Type B pancreatic cell (in vitro differentiated cells): ENCODE measurements at places on chromosomes 13 and 19.

DNA sequence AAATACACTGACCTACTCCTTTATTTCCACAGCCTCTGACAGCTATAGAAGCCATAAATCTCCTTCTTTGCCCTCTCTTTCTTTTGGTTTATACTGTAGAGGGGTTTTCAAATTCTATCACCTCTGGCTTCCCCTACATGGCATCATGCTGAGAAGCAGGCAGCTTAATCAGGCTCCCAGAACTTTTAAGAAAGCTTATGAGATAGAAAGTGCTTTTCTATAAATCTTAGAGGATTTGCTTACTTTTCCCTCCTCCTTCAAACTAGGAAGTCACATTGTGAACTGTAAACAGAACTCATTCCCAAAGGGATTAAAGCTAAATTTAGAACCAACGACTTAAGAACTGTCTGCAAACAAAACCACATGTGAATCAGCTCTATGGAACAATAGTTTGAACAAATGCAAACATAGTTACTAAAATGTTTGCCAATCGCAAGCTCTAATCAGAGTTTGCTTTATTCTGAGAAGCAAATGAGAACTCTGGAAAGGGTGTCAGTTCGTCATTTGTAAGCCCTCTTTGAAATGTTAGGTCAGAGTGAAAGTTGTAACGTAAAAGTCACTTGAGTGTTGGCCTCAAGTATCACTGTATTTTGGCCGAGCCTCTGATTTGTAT, 344.1 kb downstream of the RFC3 start:
- no peaks in the 10 kb centered on the region for H3K36me3 ChIP-seq
- DNase-seq = no peak
- H3K27me3 ChIP-seq = peaks cover 4% of the 10 kb centered on the region

DNA sequence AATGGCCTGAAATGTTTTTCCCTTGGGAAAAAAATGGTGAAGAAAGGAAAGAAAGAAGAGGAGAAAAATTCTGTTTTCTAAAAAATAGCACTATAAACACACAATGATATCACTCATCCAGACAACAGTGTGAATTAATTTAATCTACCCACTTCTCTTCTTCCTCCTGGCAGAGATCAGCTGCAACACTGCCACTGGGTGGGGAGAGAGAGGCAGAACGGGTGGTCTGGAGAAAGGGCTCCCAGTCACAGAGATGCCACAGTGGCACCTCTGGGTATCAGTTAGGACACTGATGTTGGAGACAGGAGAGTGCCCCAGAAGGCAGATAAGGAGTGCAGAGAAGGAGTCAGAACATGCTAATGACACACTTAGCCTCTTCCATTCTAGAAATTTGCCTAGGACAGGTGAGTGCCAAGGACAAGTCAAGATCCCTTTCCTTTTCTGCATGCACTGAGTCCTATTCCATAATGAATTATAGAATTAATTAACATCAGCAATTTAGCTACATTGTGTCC, 168.6 kb downstream of the SUCLA2 start:
- H3K4me1 ChIP-seq = peaks cover 4% of the 10 kb centered on the region
- no peak for DNase-seq
- H3K4me3 ChIP-seq = no peak overlapping the region
- no peaks in the 10 kb centered on the region for H3K36me3 ChIP-seq
- H3K27ac ChIP-seq = no peak overlapping the region

DNA sequence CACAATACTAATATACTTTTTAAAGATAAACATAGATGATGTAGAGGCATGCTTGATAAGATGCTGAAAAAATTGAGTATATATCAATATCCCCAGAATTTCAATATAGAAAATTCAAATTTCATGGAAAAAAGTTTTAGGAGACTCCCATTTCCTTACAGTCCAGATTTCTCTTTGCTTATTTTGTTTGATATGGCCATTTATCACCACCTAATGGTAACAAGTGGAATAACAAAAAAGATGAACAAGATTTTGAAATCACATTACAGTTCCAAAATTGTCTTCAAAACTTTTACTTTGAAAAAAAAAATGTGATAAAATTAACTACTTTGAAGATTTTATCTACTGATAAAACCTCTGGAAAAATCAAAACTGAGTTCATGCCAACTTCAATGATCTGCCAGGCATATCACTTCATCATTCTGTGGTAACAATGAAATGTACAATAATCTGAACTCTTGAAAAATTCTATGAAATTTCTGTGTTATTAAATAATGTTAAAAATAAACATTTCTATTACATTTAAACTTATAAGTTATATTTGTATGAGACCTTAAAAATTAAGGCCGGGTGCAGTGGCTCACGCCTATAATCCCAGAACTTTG, 17.5 kb downstream of the MIPEP start:
- H3K36me3 ChIP-seq = peaks cover 6% of the 10 kb centered on the region
- H3K4me3 ChIP-seq = no peak overlapping the region
- H3K4me1 ChIP-seq = no peaks in the 10 kb centered on the region
- H3K27me3 ChIP-seq = no peaks in the 10 kb centered on the region

DNA sequence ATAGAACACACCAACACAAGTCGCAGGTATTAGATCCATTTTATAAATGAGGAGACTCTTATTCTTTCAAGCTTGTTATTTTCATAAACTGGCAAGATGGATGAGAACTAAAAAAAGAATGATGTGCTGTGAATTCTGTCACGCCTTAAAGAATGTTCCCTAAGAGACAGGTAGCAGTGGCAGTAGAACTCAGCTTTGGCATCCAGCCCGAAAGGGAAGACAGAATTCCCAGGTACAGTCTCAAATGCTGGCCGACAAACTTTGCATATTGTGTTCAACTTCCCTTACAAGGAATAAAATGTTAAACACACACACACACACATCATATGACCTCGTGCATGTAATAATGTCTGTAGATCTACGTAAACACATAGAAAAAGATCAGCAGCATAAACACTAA, 3.2 kb downstream of the TMEM272 start:
- DNase-seq = no peak
- no peaks in the 10 kb centered on the region for H3K36me3 ChIP-seq
- H3K4me3 ChIP-seq = no peak overlapping the region

- H3K27me3 ChIP-seq = peaks cover 64% of the 10 kb centered on the region
- DNase-seq = no peak
- peaks cover 4% of the 10 kb centered on the region for H3K36me3 ChIP-seq
Measured at GRCh38 chr19:45477186-45477585, 9.4 kb downstream of the FOSB start.

- H3K4me1 ChIP-seq = peaks cover 12% of the 10 kb centered on the region
- no peak for DNase-seq
- H3K27ac ChIP-seq = no peak overlapping the region
Measured at GRCh38 chr19:7272856-7273578, 21.2 kb downstream of the INSR start.

DNA sequence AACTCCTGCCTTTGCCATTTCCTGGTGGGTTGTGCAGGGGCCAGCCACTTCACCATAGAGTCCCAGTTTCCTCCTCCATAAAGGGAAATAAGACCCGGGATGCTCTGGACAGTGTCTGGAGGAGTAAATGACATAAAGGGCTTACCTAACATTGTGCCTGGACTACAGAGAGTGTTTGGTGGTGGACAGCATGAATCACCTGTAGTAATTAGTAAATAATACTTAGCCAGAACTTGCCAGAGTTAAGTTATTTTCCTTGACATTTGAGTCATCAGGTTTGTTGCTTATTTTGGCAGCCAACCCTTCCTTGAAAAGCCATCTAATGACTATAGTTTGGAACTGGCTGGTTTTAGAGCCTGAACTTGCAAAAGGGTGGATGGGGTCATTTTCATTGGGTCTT, 159.2 kb downstream of the SLC7A1 start:
- no peak overlapping the region for H3K4me3 ChIP-seq
- DNase-seq = no peak
- peaks cover 3% of the 10 kb centered on the region for H3K27me3 ChIP-seq
- H3K36me3 ChIP-seq = no peaks in the 10 kb centered on the region
- peaks cover 28% of the 10 kb centered on the region for H3K4me1 ChIP-seq

- H3K27ac ChIP-seq = no peak overlapping the region
- H3K36me3 ChIP-seq = no peaks in the 10 kb centered on the region
Measured at GRCh38 chr19:39915101-39915847, 19.2 kb downstream of the FCGBP start.

DNA sequence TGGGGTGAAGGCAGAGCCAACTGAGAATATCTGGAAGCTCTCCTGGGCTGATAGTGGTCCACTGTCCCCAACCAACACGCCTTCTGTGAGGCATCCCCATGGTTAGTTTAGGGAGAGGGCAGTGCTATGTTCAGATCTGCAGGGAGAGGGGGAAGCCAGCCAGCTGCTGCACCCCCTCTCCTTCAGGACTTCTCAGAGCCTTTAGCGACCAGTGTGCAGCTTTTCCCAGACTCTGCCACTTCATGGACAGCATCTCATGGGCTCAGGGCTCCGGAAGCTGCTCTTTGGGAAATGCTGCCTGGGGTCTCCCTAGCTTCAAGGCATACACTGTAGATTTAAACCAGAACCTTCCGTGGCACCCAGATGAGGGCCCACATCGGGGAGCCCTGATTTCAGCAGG, 33.5 kb downstream of the TMED1 start:
- H3K4me1 ChIP-seq = no peaks in the 10 kb centered on the region
- no peak overlapping the region for H3K4me3 ChIP-seq
- H3K36me3 ChIP-seq = peaks cover 15% of the 10 kb centered on the region
- no peak overlapping the region for H3K27ac ChIP-seq
- H3K27me3 ChIP-seq = no peaks in the 10 kb centered on the region
